ENCODE measurements at places on chromosomes 2 and 18.

DNA sequence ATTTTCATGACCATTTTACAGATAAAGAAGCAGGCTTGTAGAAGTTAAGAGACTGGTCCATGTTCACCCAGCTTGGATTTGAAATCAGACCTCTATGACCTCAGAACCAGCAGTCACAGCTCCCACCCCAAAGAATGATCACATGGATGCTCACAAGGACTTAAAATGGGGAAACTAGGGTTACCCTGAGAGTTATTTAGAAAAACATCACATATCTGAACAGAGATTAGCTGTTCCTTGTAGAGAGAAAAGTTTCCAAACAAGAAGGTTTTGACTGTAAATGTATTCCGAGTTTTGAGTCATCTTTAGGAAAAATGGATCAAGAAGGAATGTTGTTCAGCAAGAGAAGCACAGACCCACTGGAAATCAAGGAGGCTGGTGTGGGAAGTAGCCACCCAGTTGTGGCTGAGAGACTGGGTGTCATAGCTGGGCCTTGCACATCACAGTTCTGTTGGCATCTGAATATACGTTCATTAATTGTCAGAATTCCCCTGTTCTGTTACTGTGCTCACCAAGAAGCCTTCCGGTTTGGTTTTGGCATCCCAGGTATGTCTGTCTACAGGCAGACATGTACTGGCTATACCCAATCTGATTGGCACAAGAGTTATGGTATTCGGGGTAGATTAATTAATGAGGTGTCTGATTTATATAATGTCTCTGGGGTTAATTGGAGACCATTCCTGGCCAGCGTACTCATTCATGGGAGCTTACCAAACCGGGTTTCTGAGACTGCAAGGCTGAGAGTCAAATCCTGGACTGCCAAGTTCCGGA, 371.8 kb upstream of the SLC14A2 start:
- no peak for DNase-seq

- DNase-seq: no peak
These were observed 71.8 kb upstream of the STAM2 start for GRCh38 chr2:152247337-152247695.

DNA sequence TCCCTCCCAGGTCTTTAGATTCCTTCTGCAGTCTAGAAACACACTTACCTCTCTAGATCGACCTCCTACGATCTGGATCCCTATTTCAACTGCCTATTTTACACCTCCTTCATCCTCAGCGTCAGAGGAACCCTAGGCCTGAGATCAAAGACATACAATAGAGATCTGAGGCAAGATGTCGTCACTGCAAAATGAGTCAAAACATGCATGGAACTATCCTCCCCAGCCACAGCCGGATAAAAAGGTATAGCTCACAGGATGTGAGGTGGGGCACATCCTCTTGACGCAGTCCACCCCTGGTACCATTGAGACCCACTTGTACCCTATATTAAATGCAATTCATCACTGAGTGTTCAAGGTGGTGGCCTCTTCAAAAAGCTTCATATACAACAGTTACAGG, 63.7 kb upstream of the DNAJC10 start:
- DNase-seq: peak; percentile 24

DNA sequence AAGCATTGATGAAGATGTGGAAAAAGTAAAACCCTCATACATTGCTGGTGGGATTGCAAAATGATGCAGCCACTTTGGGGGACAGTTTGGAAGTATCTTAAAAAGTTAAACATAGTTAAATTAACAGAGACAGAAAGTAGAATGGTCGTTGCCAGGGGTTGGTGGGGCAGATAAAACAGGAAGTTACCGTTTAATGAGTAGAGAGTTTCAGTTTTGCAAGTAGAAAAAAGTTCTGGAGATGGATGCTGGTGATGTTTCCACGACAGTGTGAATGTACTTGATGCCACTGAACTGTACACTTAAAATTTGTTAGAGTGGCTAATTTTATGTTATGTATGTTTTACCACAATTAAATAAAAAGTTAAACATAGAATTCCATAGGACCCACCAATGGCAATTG, 44.5 kb upstream of the EGR4 start:
- no peak for DNase-seq

- no peak for DNase-seq
These were observed 109.3 kb downstream of the ADCYAP1 start for GRCh38 chr18:1013951-1014350.

DNA sequence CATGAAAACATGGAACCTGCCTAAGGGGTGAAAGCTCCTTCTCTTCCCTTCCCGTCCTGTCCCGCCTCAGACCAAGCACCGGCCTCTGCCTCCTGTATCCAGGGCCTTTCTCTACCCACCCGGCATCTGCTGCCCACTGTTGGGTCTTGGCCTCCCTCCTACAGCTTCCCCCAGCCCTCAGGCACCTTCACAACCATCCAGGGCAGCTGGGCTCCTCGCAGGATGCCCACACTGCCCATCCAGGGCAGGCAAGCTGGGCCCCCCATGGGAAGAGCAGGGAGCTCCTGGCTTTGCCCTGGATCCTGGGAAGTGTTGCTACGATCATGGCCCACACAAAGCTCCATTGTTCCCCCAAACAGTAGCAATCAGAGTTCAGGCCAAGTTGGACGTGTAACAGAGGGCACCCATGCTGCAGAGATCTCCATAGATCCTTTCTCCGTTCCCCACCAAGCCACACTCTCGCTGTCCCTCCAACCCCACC, 206.6 kb downstream of the NDUFA10 start:
- DNase-seq: no peak

GRCh38 chr2:10867692-10868420, 43.9 kb upstream of the KCNF1 start:
- DNase-seq: no peak

- no peak for DNase-seq
These were observed 156.6 kb upstream of the LHCGR start for GRCh38 chr2:48912110-48912509.

DNA sequence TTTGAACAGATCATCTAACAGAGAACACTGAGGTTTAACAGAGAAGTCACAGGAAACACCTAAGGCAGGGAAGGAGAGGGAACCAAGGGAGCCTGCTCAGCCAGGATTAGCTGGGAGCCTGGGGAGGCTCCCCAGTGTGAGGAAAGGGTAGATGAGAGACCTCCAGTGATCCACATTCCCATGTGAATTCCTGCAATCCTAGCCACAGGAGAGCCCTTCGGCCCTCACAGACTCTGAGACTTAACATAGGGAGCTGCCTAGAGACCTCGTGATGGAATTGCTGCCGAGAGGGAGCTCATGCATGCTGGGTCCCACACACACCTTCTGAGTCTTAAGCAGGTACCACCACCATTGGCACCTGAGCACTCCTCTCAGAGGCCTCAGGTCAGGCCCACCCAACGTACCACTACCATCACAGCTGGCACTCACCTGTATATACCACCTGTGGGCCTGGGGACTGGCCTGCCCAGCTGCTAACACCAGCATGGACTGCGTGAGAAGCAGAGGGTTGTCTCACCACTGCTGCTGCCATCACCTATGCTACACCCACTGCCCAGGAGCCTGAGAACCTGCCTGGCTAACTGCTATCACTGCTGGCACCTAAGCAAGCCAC, 225.9 kb upstream of the RASGRP3 start:
- no peak for DNase-seq

DNA sequence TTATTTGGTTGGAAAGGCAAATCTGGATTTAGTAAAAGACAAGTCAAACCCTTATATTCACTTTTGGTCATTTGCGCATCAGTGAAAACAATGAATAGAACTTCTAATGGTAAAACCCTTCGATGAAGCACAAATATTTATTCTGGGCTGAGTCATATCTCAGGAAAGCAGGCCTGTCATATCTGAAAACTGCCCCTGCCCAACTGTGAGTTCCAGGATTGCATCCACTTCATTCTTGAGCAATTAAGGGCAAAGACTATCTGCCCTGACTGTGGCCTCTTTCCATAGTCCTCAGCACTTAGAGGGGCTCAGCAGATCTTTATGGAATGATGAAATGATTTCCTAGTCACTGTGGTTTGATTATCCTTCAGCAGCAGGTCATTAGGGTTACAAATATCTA, 795.2 kb upstream of the ID2 start:
- DNase-seq: no peak

DNA sequence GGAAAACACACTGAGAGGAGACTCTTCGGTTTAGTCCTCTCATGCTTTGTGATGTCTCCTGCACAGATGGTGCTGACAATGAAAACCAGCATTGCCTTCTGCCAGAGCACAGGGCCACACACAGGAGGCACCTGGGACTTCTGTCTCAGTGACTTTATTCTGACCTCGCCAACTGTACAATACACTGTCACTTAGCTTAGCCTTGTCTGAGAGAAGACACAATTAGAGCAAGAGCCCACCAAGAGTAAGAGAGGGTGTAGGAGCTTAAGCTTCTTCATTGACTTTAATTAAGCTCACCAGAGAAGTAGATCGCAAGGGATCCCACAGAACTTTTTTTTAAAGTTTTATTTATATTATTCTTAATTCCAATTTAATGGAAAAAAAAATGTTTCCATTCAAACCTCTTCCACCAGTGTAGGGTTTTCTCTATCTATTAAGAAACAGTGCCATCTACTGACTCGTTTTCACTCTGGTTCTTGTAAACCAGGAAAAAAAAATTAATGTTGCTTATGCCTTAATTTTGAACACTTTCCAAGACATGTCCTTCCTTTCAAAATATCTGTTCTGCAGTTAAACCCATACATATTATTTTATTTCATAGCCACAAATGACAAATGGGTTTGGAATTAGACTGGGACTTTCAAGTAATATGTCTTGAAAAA, 42.4 kb upstream of the DDX18 start:
- no peak for DNase-seq

DNA sequence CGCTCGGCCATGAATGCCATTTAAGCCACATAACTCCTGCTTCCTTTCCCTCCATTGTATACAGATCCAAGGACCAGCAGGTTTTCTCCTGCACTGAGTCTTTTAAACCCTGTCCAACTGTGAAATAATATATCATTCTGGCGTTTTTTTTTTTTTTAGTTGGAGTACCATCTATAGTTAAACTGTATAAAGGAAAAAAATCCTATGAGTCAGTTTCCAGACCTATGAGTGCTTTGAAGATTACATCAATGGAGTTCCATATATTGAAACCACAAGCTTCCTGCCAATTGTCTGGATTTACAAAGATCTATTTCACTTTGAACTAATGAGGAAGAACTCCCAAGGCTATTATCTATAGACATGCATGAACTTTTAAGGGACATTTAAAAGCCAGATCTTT, 2.4 kb upstream of the MALT1 start:
- DNase-seq: no peak

DNA sequence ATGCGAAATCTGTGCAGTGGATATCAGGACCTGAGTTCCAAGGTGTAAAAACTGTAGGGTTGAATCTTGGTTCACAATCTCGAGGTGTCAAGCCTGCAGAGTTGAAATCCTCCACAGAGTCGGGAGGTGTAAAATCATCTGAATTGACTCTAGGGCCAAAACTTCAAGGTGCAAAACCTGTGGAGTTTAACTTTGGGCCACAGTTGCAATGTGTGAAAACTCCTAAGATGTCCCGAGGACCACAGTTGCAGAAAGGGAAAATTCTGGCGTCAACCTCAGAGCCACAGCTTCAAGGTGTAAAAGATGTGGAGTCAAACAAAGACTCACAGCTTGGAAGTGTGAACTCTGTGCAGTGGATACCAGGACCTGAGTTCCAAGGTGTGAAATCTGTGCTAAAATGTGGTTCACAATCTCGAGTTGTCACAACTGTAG, 9.8 kb upstream of the ZNF512 start:
- DNase-seq: peak; percentile 30

- no peak for DNase-seq
These were observed 470.9 kb upstream of the ACVR2A start for GRCh38 chr2:147373800-147374422.

DNA sequence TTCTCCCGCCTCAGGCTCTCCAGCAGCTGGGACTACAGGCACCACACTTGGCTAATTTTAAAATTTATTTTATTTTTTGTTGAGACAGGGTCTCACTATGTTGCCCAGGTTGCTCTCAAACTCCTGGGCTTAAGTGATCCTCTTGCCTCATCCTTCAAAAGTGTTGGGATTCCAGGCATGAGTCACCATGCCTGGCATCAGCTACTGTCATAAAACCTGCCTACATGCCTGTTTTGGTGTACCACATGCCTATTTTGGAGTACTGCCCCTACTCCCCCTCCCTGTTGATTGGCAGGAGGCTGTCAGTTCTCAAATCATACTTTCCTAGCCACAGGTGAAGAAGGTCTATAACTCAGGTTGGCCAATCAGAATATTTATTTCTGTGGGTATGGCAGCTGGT, 64.0 kb downstream of the CHST9 start:
- DNase-seq: no peak

DNA sequence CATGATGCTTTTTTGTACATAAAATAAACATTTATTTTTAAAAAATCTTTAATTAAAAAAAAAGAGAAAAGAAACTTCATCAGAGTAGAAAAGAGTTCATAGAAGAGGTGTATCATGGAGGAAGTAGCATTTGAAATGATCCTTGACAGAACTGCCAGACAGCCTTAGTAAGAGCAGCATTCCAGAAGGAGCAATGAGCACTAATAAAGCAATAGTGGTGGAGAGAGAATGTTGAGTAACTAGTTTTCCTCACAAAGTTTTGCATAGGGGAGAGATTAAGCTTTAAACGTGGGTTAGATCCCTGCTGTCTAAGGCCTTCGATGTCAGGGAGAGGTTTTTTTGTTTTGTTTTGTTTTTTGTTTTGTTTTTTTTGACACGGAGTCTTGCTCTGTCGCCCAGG, 29.8 kb upstream of the METTL21A start:
- no peak for DNase-seq

- no peak for DNase-seq
These were observed 48.7 kb upstream of the NEDD4L start for GRCh38 chr18:57995331-57995730.

- DNase-seq: no peak
These were observed 270.8 kb downstream of the GALNT13 start for GRCh38 chr2:154142480-154142879.

GRCh38 chr2:80476535-80477117, 172.1 kb upstream of the LRRTM1 start:
- no peak for DNase-seq

DNA sequence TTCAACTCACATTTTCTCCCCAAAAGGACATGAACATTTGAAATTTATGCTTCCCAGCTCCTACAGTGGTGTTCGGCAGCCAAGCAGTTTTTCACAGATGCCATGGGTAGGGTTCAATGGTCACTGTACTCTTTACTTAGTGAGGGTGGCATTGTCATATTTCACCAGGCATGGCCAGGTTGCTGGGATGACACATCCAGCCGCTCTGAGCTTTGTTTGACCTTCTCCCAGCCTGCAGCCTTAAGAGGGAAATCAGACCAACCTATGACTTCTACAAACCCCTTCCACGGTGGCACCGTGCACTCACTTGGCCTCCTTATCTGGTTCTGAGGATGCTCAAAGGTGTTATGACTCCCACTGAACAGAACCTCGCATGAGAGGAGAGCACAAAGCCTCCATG, 108.4 kb upstream of the SH3BP4 start:
- DNase-seq: no peak

GRCh38 chr2:8575038-8575833, 106.6 kb upstream of the ID2 start:
- peak; percentile 60 for DNase-seq
